Activated naive CD4-positive, alpha-beta T cell treated with anti-CD3 and anti-CD28 coated beads, Interleukin-2, amount 10 ng/mL, durations not matched to agents 7 days and 5 days (primary cell): ENCODE measurements at places on chromosomes 5 and 9.

DNA sequence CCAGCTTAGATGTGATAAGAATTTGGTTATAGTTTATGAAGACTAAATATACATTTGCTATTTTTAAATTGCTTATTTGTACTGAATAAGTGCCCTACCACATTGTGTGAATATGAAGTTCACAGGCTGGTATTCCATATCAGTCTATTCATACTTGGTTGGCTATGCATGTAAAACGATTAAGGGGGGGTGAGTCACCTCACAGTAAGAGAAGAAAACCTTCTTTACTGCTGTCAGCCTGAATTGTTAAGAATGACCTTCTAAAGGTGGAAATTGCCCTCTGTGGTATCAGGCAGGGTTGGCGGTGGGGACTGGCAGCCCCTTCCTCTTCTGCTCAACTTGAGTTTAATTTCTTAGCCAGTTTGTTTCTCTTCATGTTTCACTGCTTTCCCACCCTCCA, 127.0 kb upstream of the RPS23 start:
- no peak overlapping the region for H3K4me3 ChIP-seq
- H3K36me3 ChIP-seq = no peaks in the 10 kb centered on the region
- no peak overlapping the region for H3K27ac ChIP-seq

DNA sequence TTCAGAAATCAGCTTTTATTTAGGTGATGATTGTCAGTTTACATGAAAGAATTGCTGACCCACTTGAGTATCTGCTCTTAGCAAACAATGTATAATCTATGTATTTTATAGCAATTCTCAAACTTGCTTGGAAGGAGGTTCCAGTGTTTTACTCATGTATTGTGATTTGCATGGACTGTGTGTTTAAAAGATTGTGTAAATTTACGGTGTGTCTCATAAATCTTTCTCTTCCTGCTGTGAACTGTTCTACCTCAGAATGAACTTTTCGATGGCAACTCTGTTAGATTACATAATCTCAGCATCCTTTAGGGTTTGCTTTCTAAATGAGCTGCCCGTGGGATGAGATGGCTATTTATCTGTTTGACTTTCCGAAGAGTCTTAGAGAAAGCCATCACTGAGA, 122.5 kb downstream of the MEF2C start:
- no peak overlapping the region for H3K27ac ChIP-seq
- H3K4me1 ChIP-seq = no peaks in the 10 kb centered on the region
- H3K4me3 ChIP-seq = no peak overlapping the region
- no peak for DNase-seq

GRCh38 chr5:148583421-148583965, 70.8 kb downstream of the HTR4 start:
- no peaks in the 10 kb centered on the region for H3K36me3 ChIP-seq
- DNase-seq = no peak
- H3K27ac ChIP-seq = no peak overlapping the region
- H3K4me3 ChIP-seq = no peak overlapping the region
- H3K4me1 ChIP-seq = no peaks in the 10 kb centered on the region

GRCh38 chr5:118195211-118195610, 793.1 kb downstream of the DTWD2 start:
- no peaks in the 10 kb centered on the region for H3K4me1 ChIP-seq
- H3K4me3 ChIP-seq = no peak overlapping the region

DNA sequence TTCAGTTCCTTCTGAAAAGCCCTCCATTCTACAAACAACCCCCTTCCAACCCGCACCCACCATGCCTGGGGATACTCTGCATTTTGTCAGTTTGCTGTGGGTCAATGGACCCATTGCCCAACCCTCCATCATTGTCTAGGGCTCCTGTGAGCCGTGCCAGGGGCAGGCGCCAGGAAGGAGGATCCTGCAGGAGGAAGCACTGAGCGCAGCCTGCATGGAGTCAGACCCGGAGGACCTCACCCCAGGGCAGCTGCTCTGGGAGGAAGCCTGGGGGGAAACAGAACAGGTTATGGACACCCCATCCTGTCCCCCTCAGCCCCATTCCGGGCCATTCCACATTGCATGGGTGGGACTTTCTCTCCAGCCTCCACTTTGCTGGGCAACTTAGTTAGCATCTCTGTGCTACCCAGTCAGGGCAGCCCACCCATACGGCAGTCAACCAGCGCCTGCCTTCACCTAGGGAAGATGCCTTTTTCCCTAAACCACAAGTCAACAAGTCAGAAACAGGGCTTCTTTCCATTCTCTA, 48.6 kb upstream of the VDAC1 start:
- H3K4me1 ChIP-seq = peaks cover 37% of the 10 kb centered on the region
- no peaks in the 10 kb centered on the region for H3K27me3 ChIP-seq
- peak overlapping the region; percentile 80 for H3K27ac ChIP-seq
- DNase-seq = no peak
- no peaks in the 10 kb centered on the region for H3K36me3 ChIP-seq

DNA sequence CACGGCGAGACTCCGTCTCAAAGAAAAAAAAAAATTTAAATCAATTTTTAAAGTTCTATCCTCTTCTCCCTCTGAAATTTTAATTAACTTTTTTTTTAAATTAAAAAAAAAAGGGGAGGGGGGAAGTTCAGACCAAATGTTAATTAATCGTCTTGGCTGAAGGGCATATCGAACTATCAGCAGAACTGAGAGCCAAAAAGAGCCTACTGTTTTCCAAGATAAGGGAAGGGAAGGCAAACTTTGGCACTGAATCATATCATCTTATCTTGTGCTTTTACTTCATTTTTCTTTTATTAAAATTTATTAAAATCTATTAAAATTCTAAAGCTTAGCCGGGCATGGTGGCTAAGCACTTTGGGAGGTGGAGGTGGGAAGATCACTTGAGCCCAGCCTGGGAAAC, 45.9 kb upstream of the MTMR12 start:
- H3K36me3 ChIP-seq = peaks cover 31% of the 10 kb centered on the region
- no peaks in the 10 kb centered on the region for H3K4me1 ChIP-seq
- H3K27me3 ChIP-seq = no peaks in the 10 kb centered on the region
- no peak for DNase-seq
- no peak overlapping the region for H3K4me3 ChIP-seq
- no peak overlapping the region for H3K27ac ChIP-seq

DNA sequence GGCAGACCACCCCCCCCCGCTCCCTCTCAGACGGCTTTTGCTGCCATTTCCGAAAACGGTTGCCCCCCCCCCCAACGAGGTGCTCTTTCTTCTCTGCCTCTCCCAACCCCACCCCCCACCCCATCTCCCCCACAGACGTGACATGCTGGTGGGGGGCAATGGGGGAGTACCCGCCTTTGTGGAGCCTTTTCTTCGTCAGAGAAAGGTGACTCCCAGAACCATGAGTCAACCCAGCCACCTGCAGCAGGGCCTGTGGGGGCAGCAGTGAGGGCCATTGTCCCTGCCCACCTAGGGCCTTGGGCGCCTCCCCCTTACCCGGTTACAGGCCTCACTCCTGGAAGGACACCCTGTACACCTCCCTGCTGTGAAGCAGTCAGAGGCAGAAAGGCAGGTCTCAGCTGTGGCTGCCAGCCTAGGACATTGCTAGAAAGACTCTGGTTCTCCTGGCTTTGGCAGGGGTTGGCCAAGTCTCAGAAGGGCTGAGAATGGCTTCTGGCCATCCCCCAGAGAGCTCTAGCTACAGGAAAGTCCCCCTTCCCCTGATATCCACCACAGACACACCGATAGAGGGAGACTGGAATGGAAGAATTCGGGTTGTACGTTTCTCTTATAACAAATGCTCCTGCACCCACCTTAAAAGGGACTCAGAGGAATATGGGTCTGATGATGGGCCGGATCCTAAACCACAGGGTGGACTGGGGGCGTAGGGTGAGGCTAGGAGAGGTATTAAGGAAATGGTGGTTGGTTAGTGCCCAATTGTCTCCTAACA, 2.2 kb downstream of the DNAJB5 start:
- peaks cover 6% of the 10 kb centered on the region for H3K27me3 ChIP-seq
- DNase-seq = no peak
- no peaks in the 10 kb centered on the region for H3K36me3 ChIP-seq

DNA sequence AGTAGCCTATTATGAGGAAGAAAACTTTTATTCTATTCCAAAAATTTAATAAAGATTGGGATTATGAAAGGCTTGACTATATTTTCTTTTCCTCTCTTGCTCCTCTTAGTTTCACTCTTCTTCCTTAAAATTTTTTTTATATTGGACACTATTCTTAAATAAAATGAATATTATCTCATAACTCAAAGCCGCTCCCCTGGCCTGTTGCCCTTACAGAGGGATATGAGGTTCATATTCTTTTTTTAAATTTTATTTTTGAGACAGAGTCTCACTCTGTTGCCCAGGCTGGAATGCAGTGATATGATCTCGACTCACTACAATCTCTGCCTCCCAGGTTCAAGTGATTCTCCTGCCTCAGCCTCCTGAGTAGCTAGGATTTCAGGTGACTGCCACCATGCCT, 106.8 kb upstream of the MPDZ start:
- H3K27ac ChIP-seq = no peak overlapping the region
- no peaks in the 10 kb centered on the region for H3K27me3 ChIP-seq
- H3K4me3 ChIP-seq = no peak overlapping the region
- no peaks in the 10 kb centered on the region for H3K36me3 ChIP-seq
- no peaks in the 10 kb centered on the region for H3K4me1 ChIP-seq
- no peak for DNase-seq

- H3K4me1 ChIP-seq = no peaks in the 10 kb centered on the region
- H3K36me3 ChIP-seq = peaks cover 59% of the 10 kb centered on the region
- H3K4me3 ChIP-seq = no peak overlapping the region
- no peak overlapping the region for H3K27ac ChIP-seq
Measured at GRCh38 chr5:134792286-134792685, 33.7 kb downstream of the DDX46 start.

DNA sequence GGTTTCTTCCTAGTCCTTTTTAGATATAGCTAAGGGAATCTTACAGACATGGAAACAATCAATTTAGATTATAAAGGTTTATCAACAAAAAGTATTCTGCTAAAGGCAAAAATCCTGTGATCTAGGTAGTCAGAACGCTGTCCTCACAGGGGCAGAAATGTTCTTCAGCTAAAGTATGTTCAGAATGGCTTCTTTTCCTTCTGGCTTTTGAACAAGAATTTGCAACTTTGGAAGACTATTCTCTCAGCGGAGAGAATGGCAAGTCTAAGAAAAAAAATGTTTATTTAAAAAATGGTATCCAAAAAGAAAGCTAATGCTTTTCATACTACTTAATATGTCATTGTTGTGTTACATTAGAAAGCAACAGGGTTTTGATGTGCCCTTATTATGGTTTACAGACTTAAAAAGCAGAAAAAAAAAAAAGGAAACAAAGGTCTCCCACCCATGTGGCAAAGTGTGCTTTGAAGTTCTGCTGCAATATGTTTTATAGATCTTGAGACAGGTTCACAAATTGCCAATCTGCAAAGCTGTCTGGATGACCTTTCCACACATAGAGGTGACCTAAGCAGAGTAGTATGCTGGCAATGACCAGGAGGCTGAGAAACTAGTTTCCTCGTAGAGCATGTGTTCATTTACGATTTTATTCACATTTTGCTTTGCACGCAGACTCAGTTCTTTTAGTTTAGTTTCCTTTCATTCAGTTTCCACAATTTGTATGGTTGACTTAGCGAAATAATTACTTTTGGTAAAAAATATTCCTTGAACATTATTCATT, 45.1 kb upstream of the PJA2 start:
- no peaks in the 10 kb centered on the region for H3K27me3 ChIP-seq
- DNase-seq = no peak
- no peak overlapping the region for H3K4me3 ChIP-seq
- H3K27ac ChIP-seq = no peak overlapping the region
- H3K4me1 ChIP-seq = peaks cover 4% of the 10 kb centered on the region

DNA sequence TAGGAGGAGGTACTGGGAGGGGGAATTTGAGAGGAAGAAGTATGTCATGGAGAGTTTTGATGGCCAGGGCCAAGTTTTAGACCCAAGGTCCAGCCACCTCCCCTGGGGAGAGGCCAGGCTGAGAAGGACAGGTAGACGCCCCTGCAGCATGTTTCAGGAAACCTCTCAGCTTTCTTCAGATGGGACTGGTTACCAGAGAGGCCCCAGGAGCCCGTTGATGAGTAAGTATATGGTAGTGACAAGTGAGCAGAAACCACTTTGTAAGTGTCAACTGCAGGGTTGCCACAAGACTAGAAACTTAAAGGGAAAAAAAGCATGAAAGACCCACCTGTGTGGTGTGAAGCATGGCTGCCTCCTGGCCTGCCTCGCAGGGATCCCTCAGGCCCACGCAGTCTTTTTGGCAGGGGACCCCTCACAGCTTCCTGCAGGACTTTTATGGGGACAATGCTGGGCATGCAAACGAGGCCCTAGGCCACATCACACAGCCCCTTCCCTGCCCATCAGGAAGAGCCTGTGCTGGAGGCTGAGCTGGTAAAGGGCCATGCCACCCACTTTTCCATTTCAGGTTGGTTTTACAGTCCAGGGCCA, 255.9 kb downstream of the FSTL4 start:
- H3K4me3 ChIP-seq = no peak overlapping the region
- H3K27ac ChIP-seq = no peak overlapping the region
- peaks cover 11% of the 10 kb centered on the region for H3K27me3 ChIP-seq
- no peaks in the 10 kb centered on the region for H3K36me3 ChIP-seq
- no peak for DNase-seq

- peak overlapping the region; percentile 97 for H3K4me3 ChIP-seq
- peaks cover 32% of the 10 kb centered on the region for H3K4me1 ChIP-seq
- H3K27me3 ChIP-seq = peaks cover 11% of the 10 kb centered on the region
- DNase-seq = no peak
- H3K36me3 ChIP-seq = peaks cover 8% of the 10 kb centered on the region
Measured at GRCh38 chr5:87268970-87269377, 1.3 kb downstream of the RASA1 start.

GRCh38 chr5:96260009-96260408, 173.0 kb downstream of the PCSK1 start:
- no peaks in the 10 kb centered on the region for H3K27me3 ChIP-seq
- no peak for DNase-seq
- no peaks in the 10 kb centered on the region for H3K4me1 ChIP-seq
- H3K4me3 ChIP-seq = no peak overlapping the region
- no peak overlapping the region for H3K27ac ChIP-seq
- H3K36me3 ChIP-seq = no peaks in the 10 kb centered on the region

DNA sequence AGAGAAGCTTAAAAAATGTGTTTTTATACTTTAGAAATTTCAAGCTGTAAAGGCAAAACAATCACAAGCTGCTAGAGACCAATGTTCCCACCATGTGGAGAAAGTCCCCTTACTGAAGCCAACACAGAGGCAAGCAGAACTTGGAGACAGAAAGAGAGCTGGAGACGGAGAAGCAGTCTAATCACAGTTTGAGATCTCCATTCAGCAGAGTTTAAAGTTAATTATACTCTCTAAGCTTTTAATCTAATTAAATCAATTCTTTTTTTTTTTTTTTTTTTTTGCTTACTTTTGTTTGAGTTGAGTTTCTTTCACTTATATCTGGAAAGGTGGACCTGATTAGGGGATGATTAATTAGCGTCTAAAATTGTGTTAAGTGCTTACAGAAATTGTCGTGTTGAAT, 1534.3 kb downstream of the MAT2B start:
- no peak overlapping the region for H3K4me3 ChIP-seq
- H3K27me3 ChIP-seq = no peaks in the 10 kb centered on the region
- H3K4me1 ChIP-seq = no peaks in the 10 kb centered on the region
- DNase-seq = no peak
